Skin of body (tissue), 3 donors: ENCODE measurements at places on chromosomes 5 and 9.

DNA sequence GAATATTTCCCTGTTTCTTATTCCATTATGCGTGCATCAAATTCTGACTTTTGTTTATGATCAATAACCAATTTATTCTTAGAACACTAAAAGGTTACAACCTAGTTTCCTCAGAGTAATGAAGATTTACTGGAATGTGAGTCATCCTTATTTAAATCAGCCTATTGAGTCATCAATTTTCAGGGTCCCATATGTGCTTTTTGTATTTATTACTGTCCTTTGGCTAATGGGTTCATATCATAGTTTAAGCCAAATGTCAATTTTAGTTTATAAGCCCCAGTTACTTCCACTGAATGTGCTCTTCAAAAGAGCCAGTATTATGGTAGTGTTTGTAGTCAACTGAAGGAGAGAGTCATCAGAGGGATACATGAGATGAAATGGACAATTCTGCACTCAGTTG lies 359.2 kb downstream of the PRR16 start:
- DNase-seq: no peak

- DNase-seq: no peak
Observed at GRCh38 chr9:17942498-17942897, 363.6 kb downstream of the SH3GL2 start.

- DNase-seq: no peak
Observed at GRCh38 chr9:89412541-89412940, 85.4 kb downstream of the SEMA4D start.

DNA sequence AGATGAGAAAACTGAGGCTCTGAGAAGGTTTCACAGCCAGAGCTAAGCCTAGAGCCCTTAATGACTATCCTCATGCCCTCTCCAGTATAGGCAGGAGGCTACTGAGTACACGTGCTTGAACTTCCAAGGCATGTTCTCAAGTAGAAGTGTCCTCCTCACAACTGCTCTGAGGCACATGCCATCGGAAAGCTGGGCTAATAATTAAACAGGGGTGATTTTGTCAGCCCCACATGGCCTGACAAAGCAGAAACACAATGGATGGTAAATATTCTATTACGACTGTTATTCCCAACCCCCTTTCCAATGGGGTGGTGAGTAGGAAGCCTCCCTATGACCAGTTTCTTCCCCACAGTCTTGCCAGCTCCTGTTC lies 34.3 kb downstream of the KCNIP1 start:
- DNase-seq: no peak

DNA sequence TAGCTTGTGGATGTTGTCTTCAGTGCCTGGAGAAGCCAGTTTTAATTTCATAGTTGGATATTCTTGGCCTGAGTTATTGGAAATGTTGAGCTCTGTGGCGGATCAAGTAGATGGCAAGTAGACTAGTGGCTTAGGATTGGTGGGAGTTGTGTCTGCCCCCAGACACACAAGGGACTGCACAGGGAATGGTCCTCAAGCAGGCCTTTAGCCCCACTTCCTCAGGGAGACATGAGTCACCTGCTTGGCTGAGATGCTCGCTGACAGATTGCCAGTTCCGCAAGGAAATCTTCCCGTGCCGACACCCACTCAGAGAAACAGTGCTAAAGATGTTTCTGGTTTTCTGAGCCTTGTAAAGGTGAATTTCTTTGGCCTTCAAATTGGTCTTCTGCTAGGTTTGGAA lies 18.8 kb upstream of the CATSPER3 start:
- DNase-seq: no peak

DNA sequence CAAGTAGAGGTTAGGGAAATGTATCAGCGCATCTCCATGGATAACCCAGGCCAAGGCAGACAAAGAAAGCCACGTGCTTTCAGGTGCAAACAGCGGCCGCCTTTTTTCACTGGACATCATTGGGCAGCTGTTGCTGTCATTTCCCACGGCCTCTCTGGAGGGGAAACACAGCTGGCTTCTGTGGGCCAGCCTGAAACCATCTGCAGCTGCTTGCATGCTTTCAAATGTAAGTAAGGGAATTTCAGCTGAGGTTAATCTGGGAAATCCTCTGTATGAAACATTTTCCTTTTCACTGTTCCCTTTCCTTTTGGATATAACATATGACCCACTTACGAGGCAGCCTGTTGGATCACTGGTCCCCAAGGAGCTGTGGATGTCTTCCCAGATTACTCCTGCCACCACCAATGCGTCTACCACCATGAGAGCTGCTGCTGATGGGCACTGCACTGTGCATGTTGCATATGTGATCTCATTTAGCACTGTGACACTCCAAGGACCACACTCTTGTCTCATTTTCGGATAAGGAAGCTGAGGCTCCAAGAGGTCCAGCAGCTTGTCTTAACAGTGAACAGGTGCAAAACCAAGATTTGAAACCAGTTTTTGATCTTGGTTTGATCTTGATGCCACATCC lies 106.3 kb downstream of the C9orf152 start:
- peak; percentile 69 for DNase-seq
